Epithelial cell of esophagus (primary cell): ENCODE measurements at places on chromosomes 4 and X.

- DNase-seq, result peak; percentile 91
These were observed 11.3 kb downstream of the LAMP2 start for GRCh38 chrX:120457766-120458180.

DNA sequence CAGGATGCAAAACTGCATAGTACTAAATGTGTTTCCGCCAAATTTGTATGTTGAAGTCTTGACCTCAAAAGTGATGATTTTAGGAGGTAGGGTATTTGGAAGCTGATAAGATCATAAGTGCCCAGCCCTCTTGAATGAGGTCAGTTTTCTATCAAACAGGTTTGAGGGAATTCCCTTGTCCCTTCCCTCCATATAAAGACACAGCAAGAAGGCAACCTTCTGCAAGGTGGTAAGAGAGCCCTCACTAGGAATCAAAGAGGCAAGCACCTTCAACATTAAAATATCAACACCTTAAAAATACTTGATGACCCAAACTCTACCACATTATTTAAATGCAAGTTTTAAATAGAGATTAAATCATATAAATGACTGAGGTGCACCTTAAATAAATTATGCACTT, 288.6 kb downstream of the EPHA5 start:
- DNase-seq, result no peak

DNA sequence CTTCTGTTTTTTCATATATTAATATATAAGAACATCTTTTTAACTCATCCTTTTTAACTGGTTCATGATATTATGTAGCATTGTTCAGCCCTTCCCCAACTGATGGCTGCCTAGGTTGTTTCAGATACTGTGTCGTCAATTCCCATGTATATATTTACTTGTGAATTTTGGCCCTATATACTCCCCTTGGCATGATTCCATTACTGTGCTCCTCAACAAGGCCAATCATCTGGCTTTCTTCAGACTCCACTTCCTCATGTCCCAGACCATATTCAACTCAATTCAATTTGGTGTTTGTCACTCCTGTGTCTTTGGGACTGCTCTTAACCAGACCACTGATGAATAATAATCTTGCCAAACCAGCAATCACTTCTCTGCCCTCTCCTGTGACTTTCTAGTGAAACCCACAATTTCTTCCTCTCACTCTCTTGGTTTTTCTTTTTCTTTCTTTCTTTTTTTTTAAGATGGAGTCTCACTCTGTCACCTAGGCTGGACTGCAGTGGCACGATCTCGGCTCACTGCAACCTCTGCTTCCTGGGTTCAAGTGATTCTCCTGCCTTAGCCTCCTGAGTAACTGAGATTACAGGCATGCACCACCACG, 2.7 kb upstream of the WDR45 start:
- no peak for DNase-seq

- no peak for DNase-seq
These were observed 438.7 kb downstream of the RPA4 start for GRCh38 chrX:97322401-97322800.

DNA sequence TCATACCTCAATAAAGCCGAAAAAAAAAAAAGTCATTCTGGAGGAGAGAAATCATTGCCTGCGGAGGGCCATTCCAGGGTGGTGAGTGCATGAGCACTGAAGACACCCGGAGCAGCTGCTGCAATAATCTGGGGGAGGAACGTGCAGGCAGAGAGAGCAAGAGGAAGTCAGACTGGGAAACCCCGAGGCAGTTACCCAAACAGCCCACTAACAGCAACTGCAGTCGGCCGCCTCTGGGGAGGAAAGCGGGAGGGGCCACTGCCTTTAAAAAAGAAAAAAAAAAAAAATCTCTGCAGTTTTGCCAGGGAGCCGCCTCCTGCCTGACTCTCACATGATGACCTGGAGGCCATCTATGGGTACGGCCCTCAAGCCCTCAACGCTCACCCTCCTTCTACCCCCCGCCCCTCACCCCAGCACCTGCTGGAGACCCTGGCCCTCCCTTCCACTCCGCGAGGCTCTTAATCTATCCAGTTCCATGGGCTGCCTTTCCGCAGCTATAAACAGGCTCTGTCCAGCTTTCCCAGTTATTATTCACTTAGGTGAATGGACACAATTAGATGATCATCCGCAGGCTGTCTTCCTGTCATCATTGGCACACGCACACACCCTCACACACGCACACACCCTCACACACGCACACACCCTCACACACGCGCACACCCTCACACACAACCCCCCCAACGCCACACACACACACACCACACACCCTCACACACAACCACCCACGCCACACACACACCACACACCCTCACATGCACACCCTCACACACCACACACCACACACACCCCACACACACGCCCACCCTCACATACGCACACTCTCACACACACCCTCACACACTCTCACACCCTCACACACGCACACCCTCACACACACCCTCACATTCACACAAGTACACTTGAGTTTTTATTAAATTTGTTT, 3.4 kb upstream of the AVPR2 start:
- DNase-seq, result peak; percentile 84

- DNase-seq, result no peak
These were observed 437.1 kb downstream of the MAGEB5 start for GRCh38 chrX:26653050-26653449.

- peak; percentile 0 for DNase-seq
These were observed 18.6 kb upstream of the FRMD7 start for GRCh38 chrX:132146456-132146855.

- no peak for DNase-seq
These were observed 25.0 kb upstream of the TRPC5OS start for GRCh38 chrX:111850975-111851374.

DNA sequence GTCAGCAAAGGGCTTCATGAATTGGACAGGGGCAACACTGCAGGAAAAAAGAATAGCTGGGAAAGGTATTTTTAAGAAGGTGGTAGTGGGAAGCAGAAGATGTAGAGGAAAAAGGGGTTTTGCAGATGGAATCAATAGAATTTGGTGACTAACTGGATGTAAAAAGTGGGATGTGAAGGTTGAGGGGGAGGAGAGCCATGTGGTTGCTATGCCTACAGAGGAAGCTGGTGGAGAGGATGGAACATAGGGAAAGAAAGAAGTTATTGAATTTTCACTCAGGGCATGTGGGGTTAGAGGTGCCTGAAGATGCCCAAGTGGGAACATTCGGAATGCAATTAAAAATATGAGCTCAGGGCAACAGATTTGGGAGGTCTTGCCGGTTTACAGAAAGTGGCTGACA, 33.0 kb downstream of the REELD1 start:
- DNase-seq, result no peak

DNA sequence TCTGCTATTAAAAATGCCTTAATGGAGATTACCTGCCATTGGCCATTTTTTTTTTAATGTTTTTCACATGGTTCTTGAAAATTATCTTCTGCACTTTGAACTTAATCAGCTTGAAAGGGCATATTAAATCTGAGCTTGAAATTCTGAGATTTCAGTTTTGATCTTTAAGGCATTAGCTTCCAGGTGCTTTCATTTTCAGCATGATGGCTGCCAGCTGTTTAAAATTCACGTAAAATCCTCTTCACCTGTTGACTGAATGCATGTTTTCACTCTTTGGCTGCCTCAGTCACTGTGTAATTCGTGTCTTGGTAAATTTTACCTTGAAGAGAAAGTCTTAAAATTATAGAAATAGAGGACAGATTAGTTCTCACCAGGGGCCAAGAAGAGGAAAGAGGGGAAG, 39.6 kb downstream of the SMAD1 start:
- DNase-seq, result no peak

- no peak for DNase-seq
These were observed 837.4 kb downstream of the PCDH19 start for GRCh38 chrX:99572711-99573110.

DNA sequence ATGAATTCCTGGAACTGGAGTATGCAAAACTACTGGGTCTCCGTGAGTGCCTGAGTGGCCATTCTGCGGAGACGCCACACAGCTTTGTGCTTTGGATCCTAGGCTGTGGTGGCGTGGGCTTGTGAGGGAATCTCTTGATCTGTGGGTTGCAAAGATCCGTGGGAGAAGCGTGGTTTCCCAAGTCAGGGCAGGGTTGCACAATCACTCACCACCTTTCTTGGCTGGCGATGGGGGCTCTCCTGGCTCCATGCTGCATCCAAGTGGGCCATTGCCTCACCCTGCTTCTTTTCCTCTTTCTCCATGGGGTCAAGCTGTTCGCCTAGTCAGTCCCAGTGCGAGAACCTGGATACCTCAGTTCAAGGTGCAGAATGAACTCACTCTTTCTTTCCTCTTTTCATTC, 62.5 kb downstream of the SLAIN2 start:
- DNase-seq, result no peak

GRCh38 chrX:120356084-120356483, 5.8 kb upstream of the ATP1B4 start:
- no peak for DNase-seq

GRCh38 chr4:158236304-158237030, 26.2 kb downstream of the TMEM144 start:
- DNase-seq, result no peak

DNA sequence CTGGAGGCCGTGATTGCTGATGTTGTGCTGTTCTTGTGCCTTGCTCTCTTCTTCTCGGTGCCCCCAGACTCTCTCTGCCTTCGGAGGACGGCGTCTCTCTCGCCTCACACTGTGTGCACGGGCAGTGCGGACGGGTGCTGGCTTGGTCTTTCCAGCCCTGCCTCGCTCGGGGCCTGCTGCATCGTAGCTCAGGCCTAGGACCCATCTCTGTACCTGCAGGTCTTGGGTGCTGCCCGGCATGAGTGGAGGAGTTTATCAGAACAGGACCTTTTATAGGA, 18.2 kb downstream of the RGS12 start:
- no peak for DNase-seq

- DNase-seq, result peak; percentile 97
These were observed 207.3 kb downstream of the SLC7A11 start for GRCh38 chr4:138034871-138035270.

DNA sequence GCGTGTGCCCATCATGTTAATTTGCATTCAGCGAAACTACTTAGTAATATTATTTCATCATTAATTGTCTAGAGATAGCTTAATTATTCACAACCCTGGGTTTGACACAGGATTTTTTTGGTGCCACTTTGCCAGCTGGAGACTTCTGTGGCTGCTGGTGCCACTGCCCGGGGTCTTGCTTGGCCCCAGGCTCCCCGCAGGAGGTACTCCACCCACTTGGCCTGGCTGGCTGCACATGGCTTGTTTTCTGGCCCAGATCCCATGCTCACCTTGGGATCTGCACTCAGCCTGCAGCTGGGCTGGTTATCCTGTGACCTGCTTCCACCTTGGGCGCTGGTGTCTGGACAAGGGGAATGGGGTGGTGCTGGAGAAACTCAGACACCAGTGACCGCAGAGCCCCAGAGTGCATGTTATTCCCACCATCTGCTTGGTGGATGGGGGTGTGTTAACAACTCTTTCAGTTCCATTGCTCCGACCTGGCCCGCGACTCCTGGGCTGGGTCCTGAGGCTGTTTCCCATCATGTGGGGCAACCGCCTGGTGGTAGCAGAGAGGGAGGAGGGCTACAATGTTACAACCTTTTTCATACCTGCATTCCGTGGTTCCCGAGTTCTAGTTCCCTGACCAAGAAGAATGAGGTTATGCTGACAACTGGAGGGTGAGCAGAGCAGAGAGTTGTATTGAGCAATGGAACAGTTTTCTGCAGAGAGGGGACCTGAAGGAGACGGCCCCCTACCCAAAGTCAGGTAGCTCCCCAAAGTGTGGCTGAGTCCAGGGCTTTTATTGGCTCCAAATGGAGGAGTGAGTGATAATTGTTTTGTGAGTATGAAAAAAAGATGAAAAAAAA, 1950.0 kb upstream of the IGFBP7 start:
- DNase-seq, result no peak

DNA sequence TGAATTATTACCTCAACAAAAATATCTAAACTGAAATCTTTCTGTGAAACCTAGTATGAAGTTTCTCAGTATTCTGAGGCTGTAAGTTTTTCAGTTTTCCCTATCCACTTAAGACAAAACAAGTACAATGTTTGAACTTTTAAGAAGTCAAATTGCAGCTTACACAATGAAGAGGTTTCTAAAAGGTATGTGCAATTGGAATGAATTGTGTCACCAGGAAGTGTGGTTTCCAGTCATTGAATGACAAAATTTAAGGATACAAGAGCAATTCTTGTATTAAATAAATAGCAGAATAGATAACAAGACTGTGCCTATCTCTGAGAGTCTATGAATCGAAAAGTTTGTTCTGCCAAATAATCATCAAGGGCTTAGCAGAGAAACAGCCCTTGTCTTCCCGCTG, 207.3 kb downstream of the ANKRD50 start:
- no peak for DNase-seq

DNA sequence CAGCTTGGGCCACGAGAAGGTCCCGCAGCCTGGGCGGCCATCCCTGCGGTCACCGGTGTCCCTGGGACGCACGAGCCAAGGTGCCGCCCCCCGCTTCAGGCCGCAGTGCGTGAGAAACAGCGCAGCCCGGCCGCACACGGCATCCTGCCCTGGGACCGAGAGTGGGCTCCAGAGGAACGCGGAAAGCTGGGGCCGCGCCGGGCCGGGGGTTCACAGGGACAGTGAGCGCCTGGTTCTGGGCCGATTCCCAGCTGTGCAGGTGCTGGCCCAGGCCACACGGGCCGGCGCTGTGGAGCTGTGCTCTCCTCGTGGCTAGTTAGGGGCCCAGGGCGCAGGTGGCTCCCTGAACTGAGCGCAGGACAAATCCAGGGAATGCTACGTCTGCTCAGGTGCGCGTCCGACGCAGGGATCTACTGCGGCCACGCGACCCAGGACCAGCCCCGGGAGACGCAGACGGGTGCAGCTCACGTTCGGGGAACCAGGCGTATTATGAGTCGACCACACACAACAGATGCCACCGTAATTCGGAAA, 25.8 kb upstream of the GTPBP6 start:
- DNase-seq, result no peak

DNA sequence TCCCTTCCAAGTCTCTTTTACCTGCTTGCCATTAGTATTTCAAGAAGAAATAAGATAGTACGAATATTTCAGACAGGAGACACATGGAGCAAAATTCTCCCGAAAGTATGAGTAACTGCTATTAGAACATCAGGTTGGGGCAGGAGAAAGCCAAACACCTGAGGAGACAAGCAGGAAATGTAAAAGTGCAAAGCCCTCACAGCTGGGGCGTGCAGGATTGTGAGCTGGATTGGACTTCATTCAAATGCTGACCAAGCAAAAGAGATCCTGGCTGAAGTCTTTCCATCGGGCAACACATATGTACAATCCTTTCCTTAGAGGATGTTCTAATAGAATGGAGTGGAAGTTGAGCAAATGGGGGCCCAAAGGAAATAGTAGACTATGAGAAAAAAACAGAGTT, 76.8 kb downstream of the DTHD1 start:
- DNase-seq, result peak; percentile 69

- DNase-seq, result no peak
These were observed 547.0 kb downstream of the ARAP2 start for GRCh38 chr4:35697210-35697736.

- no peak for DNase-seq
These were observed 92.9 kb upstream of the TNIP3 start for GRCh38 chr4:121256887-121257466.
